ENCODE measurements at places on chromosomes 5 and 9.

GRCh38 chr5:16863469-16863946, 72.6 kb downstream of the MYO10 start:
- no peak for DNase-seq

DNA sequence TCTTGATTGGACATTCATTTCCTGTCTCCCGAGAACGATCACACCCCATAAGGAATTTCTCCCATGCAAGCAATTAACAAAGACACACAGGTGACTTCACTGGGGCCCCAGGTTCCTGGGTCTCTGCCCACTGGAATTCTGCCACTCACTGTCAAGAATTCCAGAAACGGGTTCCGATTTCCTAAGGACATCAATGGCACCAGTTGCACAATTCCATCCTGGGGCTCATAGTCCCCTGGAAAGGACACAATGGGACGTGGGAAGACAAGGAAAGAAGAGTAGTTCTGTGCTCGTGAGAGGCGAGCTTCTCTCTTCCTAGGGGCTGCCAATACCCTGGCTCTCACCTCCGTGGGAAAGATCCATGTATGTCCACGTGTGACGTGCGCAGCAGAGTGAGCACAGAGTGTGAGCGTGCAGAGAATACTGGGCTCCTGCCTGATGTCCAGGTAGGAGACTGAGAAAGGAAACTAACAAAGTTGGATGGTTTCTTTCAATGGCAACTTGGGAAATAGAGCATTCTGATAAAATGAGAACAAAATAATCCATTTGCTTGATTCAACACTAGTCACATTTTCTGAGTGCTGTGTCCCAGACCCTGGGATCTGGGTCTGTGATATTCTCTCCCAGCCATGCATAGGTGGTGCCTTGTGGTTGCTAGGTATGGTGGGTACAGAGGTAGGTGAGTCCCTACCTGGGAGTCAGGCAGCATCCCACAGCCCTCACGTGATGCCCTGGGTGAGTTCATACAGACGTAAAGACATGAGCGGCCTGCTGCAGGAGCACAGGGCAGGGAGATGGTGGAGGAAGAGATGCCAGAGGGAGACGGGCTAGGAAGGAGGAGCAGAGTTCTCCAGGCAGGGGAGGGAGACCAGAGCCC, 159.8 kb downstream of the COL23A1 start:
- DNase-seq, result no peak

DNA sequence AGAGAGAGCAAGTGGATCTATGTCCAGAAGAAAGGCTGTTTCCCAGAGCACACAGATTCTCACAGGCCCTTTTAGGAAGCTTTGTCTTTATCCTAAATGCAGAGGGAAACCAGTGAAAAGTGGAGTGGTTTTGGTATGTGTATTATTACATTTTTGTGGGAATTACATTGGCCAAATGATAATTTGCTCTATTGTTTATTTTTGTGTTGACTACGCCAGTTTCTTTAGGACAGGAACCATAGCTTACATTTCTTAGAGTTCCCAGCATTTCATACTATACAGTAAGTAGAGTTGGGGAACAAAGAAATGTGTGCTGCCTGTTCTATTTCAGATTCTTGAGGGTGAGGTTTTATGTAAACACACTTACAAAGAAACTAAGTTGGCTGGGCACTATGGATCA, 29.4 kb upstream of the SPATA31D4 start:
- DNase-seq, result no peak

- no peak for DNase-seq
Measured at GRCh38 chr9:125998837-125999503, 251.8 kb downstream of the PBX3 start.

GRCh38 chr5:109049565-109049964, 301.9 kb downstream of the FER start:
- no peak for DNase-seq

DNA sequence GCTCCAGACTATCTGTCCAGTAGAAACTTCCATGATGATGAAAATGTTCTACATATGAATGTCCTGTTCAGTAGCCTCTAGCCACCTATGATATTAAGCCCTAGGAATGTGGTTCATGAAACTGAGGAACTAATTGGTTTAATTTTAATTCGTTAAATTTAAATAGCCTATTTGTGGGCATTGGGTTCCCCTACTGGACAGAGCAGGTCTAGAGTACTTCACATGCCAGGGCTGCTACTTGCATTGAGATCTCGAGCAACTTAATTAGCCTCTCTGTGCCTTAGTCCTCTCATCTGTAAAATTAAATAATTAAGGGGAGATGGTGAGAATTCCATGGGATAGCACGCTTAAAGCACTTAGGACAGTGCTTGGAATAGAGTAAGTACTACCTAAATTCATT, 160.0 kb downstream of the PAPPA start:
- DNase-seq, result no peak

DNA sequence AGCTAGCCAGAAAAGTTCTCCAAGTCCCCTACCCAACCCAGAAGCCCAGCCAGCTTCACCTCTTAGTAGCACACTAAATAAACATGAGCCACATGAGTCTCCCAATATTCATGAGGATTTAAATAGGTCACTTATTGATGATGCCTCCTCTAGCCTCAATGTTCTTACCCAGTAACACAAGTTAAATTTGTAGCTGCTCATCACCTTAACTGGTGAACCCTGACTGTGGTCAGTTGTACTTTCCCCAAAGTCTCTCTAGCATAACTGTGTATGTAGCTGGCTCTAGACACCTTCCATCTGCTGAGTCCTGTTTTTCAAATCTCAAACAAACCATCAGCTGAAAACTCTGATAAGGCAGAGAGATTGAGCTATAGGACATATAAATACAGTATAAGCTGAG, 100.3 kb upstream of the ELAVL2 start:
- DNase-seq, result no peak

- no peak for DNase-seq
Measured at GRCh38 chr5:68187268-68188055, 28.1 kb upstream of the PIK3R1 start.

- no peak for DNase-seq
Measured at GRCh38 chr5:160887780-160888179, 35.8 kb upstream of the ATP10B start.

GRCh38 chr9:114285166-114285867, 37.6 kb upstream of the ORM1 start:
- no peak for DNase-seq

- DNase-seq, result no peak
Measured at GRCh38 chr5:137665678-137666460, 70.0 kb downstream of the KLHL3 start.

DNA sequence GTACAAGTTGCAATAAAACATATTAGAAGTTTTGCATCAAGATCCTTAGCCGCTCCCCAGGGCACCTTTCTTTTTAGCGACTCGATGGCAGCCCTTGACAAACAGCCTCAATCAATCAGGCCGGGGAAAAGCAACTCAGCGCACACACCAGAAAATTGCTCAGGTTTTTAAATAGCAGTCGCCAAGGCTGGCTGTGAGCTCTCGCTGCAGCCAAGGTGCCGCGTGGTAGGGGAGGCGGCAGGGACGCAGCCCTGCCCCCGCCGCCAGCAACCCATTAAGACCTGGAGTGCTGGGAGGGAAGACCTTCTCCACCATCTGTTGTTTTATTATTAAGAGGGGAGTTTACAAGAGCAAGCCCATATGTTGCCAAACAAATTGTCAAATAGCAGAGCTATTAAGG, 22.6 kb downstream of the ASS1 start:
- no peak for DNase-seq
